ENCODE measurements at places on chromosomes 6 and 20.

DNA sequence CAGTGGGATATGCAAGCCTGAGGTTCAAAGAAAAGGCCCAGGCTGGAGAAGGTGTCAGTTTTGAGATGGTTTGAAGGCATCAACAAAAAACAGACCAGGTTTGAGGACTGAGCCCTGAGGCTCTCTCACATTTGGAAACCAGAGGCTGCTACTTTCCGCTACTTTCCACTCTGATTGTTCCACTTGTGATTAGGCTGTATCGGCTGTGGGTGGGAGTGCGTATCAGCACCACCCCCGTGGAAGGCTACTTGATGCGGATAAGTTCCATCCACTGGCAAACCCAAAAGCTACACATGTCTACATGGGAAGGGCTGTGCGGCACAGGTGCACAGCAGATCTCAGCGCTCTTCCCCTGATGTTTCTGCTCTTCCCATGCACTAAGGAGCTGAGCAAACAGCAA, 198.7 kb downstream of the GMPR start:
- no peak for DNase-seq

- no peak for DNase-seq
Observed at GRCh38 chr6:63546697-63547096, 25.6 kb upstream of the LOC128125822 start.

DNA sequence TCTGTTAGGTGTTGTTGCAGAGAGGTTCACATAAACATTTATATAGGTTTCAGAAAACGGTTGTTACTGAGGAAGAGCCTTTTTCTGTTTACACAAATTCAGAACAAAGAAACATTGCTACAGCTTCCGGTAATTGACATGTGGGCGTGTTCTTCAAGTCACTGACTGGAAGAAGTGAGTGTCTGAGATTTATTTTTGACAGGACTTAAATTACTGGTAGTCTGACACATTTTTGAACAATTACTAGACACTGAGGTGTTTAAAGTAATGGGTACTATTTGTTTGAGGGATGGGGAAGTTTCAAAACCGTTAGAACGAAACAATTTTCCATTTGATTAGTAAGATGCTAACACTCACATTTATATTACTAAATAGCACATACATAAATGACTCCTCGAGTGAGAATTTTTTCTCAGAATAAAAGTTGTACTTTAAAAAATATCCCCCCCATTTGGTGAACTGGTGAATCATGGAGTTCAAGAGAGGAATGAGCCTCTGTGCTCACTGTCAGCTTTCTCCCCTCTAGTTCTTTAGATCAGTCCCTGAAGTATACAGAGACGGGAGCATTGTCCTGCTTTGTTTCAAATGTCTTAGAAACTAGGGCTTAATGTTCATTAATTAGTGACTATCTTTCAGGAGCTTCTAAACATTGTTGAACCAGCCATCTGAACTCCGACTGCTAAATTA, 98.7 kb downstream of the TSHZ2 start:
- DNase-seq, result no peak

- no peak for DNase-seq
Observed at GRCh38 chr20:51120868-51121267, 98.0 kb upstream of the KCNG1 start.

DNA sequence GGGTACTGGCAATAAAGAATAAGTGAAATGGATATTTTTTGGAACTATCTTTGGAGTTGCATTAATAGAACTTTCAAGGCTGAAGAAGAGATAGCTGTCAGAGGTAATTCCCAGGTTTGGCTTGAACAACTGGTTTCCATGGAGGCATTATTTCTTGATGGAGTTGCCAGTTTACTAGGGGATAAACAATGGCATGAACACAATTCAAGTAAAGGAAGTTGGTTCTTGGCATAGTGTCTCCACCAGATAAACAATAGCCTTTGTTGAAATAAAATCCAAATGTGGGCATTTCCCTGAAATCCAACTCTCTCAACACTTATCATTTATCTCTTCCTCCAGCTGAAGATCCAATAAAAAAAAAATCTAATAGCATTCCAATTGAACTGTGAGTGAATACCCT, 454.9 kb downstream of the C6orf118 start:
- no peak for DNase-seq

DNA sequence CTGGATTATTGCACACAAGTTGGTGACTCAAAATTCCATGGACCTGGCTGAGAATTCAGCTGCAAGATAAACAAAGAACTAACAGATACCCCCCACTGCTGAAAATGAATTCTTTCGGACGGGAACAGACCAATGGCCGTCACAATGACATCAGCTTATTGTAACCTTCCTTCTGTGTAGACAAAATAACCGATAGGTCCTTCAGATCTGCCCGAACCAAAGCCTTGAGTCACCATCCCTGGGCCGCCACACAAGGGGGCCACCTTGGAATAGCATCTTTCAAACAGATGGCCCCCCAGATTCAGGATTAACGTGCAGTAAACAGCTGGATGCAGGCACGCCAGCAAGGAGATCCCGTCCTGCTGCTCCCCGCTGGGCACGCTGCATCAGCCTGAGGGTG, 214.0 kb upstream of the EXOC2 start:
- no peak for DNase-seq

GRCh38 chr20:44057698-44058675, 129.0 kb downstream of the JPH2 start:
- no peak for DNase-seq

DNA sequence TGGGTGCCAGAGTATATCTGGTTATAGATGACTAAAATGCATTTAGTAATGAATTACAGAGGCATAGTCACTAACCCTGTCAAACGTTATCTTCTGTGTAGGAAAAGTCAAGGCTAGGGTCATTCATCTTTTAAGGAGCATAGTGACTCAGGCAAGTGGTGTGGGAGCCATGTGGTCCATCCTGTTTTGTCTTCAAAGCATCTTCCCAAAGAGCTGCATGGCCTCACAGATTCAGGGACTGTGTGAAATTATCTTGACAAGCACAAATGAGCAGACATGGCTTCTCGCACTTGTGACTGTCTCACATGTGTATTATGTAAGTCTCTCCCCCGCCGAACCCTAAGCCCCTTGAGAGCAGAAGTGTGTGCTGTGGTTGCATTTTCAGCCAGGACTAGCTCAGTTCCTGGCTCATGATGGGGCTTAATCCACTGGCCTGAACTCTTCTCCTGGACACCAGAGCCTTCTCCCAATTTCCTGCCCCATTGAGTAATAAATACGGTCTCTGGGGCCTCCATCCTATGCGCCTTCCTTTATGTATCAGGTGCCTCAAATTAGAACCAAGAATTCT, 769.1 kb downstream of the QKI start:
- no peak for DNase-seq

GRCh38 chr6:167912494-167912893, 85.0 kb upstream of the KIF25 start:
- no peak for DNase-seq

DNA sequence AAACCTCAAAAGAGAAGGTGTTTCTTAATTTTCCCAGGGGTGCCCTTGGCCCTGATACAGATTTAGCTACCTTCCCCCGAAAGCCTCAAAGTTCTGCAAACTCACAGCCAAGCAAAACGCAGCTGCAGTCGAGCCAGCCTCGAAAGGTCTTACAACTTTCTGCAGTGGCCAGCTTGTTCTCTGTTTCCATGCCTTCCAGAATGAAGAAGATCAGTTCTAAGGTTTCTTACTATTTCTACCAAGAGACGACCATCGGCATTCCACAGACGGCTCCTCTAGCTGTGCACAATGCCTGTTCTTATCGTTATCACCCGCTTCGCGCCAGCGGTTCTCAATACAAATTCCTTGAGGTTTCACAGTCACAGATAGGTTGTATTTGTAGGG, 28.5 kb upstream of the CCR6 start:
- DNase-seq, result no peak

DNA sequence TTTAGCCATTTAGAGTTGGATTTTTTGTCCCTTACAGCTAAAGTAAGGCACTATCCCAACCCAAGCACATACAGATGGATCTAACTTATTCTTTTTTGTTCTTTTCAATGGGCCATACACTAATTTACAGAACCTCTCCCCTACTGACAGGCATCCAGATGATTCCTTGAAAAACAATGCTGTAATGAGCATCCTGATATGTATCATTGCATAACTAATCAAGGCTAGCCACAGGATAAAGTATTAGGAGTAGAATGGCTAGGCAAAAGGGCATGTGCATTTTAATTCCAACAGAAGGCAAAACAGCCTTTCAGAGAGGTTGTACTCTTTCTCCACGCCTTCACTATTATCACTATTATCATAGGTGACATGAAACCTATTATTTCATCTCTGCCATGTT, 54.1 kb downstream of the ELOVL5 start:
- DNase-seq, result no peak

DNA sequence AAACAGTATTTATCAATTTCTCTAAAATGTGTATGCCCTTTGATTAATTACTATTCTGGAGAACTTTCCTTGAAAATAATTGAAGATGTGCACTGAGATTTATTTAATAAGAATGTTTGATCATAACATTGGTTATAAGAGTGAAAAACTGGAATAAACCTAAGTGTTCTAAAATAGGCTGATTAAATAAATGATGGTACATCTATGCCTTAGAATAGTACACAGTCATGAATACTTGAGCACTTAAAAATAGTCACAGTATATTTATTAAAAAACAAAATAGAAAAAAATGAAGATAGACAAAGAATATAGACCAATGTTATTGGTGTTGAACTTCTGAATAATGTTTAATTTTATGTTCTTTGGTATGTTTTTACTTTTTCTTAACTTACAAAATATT, 93.0 kb downstream of the ZNF217 start:
- DNase-seq, result no peak

DNA sequence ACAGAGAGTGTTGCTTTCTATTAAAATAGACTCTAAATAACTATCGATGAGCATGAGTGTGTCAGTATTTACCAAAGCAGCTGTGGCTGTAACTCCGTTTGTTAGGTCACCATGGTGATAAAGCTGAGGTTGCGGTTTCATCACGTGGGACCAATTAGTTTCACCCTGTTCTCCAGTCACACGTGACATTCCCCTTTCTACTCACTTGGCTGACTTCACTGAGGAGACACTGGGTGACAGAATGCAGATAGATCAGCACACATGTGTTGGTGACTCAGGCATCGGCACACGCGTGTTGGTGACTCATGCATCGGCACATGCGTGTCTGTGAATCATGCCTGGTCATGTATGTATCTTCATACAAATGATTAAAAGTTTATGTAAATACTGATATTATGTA, 285.4 kb downstream of the THBS2 start:
- no peak for DNase-seq

DNA sequence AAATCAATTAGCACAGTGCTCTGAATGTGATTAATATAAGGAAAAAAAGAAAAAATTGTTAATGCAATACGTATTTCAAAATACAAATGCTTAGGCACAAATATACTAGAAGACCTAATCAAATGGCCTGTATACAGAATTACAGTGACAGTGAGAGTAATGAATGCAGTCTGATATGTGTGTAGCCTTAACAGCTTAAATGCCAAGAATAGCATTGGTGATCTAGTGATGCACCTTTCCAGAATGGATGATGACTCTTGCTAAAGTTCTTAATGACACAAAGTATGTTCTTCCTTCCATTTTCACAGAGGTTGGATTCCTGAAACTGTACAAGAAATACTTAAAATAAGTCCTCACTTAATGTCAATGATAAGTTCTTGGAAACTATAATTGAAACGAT, 131.0 kb downstream of the CDKAL1 start:
- no peak for DNase-seq

DNA sequence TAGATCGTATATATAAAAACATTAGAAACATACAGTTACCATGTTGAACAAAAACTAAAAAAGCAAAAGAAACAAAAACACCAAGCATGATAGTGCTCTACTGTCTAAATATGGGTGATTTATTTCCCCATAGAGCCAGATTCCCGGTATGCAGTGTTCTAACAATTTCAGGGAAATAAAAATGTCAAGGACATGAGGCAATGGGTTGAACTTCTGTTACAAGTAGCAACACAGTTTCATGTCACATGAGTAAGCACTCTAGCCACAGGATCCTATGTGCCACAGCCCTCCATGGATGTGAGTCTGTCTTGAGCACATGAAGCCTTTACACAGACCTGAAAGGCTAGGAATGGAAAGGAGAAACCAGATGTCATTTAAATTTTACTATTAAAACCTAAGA, 96.0 kb downstream of the MAP3K5 start:
- DNase-seq, result no peak

GRCh38 chr6:18496462-18496861, 109.3 kb downstream of the RNF144B start:
- DNase-seq, result no peak

- DNase-seq, result no peak
Observed at GRCh38 chr6:90739339-90739738, 152.5 kb upstream of the MAP3K7 start.

DNA sequence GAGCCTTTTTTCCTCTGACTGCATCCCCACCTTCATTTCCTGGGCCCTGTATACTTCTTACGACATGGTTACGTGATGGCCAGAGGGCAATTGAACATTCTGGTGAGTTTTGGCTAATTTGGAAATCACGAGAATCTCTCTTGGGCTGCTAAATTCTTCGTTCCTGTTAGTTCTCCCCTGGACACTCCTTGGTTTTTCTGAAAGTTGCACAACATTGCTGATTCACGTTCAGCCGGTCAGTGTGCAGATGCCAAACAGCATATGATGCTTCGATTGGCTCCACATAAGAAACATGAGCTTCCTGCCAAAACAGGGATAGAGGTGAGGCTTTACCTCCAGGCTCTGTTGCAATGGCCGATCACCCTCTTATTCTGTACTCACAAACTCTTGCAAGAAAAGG, 119.4 kb upstream of the LY86 start:
- no peak for DNase-seq

- DNase-seq, result no peak
Observed at GRCh38 chr6:21654361-21654760, 60.8 kb downstream of the SOX4 start.

DNA sequence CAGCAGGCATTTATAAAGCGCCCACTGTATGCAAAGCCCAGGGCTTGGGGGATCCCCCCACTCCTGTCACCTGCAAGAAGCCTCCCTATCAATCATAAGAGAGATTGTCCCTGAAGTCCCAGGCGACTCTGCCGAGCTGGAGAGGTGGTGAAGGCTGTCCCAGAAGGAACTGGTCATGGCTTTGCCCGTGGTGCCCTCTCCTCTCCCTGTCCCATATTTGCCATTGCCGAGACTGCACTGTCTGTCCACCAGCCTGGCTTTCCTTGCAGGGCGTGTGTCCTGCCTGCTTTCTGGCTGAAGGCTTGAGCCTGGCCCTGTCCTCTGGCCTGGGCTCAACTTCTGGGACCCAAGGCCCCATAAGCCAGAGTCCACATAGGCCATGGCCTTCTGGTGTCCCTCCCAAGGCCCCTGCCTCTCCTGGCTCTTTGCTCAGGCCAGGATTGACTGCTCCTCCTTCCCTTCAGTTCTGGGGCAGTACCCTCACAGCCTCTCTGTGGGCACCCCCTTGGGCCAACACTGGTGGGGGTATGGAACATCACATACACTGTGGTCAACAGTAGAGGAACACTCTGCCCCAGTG, 46.9 kb downstream of the CPXM1 start:
- no peak for DNase-seq

- no peak for DNase-seq
Observed at GRCh38 chr20:37833221-37833896, 69.6 kb upstream of the VSTM2L start.

GRCh38 chr20:44080064-44080463, 106.9 kb downstream of the JPH2 start:
- no peak for DNase-seq

GRCh38 chr6:42453654-42454427, 2.1 kb upstream of the TRERF1 start:
- no peak for DNase-seq

GRCh38 chr20:63452341-63452740, 20.1 kb downstream of the KCNQ2 start:
- DNase-seq, result no peak

GRCh38 chr6:111600154-111600553, 5.5 kb downstream of the TRAF3IP2 start:
- no peak for DNase-seq

GRCh38 chr6:109221543-109222195, 126.4 kb downstream of the CEP57L1 start:
- no peak for DNase-seq

Data from NCI-H1436 treated with DMSO at 0.1 percent for 48 hours (cell line).